Activated naive CD4-positive, alpha-beta T cell treated with anti-CD3 and anti-CD28 coated beads for 36 hours (primary cell): ENCODE measurements at places on chromosomes 1 and 21.

DNA sequence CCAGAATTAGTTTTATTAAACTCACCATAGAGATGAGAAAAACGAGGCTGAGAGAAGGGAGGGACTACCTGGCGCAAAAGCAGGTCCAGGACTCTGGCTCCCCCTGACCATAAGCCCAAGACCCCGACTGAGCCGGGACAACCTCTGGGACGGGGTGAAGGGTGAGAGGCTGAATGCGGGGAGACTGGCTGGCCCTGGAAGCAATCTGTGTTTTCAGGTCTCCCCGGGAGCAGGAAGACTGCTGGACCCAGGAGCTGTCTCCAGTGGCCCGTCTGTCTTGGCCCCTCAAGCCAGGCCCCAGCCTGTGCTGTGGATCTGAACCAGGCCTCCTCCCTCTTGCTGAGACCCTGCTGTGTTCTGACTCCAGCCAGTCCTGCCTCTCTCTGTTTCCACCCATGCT lies 240.8 kb downstream of the TRABD2B start:
- DNase-seq, result no peak

DNA sequence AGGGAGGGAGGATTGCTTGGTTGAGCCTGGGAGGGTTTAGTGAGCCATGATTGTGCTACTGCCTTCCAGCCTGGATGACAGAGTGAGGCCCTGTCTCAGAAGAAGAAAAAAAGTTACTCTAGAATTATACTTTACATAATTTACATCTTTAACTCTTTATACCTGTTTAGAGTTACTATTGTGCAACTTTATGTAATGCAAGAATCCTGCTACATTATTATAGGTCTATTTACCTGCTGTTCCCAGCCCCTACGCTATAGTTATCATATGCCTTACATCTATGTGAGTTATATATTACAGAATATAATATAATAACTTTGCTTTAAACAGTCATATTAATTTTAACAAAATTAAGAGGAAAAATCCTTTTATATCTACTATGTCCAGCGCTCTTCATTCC lies 14.3 kb downstream of the SDHB start:
- DNase-seq, result no peak

DNA sequence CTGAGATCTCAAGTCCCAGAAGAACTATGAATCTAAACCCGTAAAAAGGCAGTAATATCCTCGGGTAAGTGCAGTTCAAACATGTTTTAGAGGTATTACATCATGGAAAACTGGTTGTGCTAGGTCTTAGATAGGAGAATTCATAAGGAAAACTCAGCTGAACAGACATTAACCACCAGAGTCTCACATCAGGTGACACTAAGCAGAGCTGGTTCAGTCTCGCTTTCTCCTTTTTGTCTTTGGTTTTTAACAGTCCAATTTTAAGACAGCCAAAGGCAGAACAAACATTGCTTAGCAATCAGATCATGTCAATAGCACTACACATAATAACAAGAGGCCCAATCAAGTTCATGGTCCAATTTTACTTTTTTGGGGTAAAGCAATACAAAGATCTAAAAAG lies 63.1 kb upstream of the MUTYH start:
- DNase-seq, result no peak

GRCh38 chr1:183911285-183911684 lies 106.4 kb downstream of the RGL1 start:
- DNase-seq, result peak; percentile 56

DNA sequence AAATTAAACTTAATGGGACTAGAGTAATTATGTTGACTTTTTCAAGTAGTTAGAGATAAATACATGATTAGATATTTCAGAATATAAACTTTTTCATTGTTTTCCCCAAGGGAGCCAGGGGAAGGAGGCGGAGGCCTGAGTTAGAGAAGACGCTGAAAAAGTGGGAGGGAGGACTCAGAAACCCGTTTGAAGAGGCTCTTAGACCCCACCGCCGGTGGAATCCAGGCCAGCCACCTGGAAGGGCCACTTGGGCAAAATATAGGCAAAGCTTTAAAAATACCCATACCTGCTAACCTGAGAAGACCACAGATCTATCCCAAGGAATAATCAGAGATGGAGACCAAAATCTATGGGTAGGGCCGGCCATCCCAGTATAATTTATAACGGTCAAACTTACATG lies 242.6 kb downstream of the PTPRU start:
- DNase-seq, result no peak

DNA sequence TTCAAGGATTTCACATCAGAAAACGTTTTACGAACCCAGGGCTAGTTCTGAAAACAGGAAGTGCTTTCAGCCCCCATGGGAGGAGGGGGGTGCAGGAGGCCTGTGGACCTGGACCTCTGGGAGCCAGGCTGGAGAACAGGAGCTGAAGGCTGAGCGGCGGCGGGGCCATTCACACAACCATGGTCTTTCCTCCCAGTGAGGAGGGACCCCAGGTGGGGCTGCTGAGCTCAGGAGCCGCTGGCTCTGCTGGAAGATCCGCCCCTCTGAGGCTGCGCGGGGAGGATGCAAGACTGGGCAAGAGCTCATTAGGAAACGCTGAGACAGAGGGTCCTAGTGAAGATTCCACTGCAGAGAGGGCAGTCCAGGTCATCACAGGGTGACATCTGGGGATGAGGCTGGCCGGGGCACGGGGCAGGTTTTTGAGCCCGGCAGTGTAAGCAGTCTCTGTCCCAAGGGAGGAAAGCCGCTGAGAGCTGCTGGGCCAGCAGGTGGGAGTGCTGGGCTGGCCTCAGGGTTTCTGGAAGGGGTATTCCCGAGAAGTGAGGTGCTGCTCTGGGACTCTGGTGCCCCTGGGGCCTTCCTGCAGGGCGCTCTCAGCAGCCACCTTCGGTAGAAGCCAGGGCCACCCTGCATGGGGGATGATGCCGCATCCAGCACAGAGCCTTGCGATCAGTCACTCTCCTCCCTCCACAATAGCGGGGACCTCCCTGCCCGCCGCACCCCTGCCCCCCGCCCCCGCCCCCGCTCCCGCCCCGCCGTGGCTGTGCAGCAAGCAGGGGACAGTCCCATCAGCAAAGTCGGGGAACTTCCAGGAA lies 7.5 kb downstream of the MX2 start:
- DNase-seq, result peak; percentile 69

GRCh38 chr1:17260264-17260663 lies 11.4 kb downstream of the PADI3 start:
- no peak for DNase-seq

- no peak for DNase-seq
Observed at GRCh38 chr1:23215291-23215690, 2.0 kb downstream of the HTR1D start.

GRCh38 chr1:228083871-228084278 lies 1.4 kb downstream of the ARF1 start:
- DNase-seq, result no peak

DNA sequence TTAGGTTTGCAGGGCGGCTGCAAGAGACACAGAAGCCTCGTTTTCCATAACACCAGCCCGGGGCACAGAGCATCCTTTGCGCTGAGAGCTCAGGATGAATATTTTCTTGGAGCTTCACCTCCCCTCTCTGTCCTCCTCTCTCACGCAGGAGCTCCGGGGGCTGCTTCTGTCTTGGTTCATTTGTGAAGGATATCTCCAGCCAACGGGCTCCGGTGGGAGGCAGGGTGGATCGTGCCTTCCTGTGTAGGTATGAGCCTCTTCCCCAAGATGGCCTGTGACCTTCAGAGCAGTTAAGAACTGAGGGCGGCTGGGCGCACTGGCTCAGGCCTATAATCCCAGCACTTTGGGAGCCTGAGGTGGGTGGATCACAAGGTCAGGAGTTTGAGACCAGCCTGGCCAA lies 319.0 kb upstream of the C1orf174 start:
- no peak for DNase-seq
